ENCODE measurements at places on chromosomes 12 and 14.
A peak's percentile ranks its signal among the peaks of the same experiment; 100 is the strongest.

- no peak for DNase-seq
Measured at GRCh38 chr12:59823567-59823966, 227.7 kb downstream of the SLC16A7 start.

- DNase-seq, result no peak
Measured at GRCh38 chr14:105271224-105271890, 23.0 kb downstream of the BTBD6 start.

GRCh38 chr12:89538897-89539296 is 13.1 kb upstream of the POC1B start:
- no peak for DNase-seq

GRCh38 chr14:34507884-34508283 is 31.6 kb downstream of the EAPP start:
- no peak for DNase-seq

- peak; percentile 60 for DNase-seq
Measured at GRCh38 chr12:32535288-32535999, 136.1 kb downstream of the FGD4 start.

- DNase-seq, result no peak
Measured at GRCh38 chr12:9148926-9149325, 33.2 kb upstream of the A2M start.

- no peak for DNase-seq
Measured at GRCh38 chr12:113475451-113476175, 3.9 kb upstream of the LHX5 start.

GRCh38 chr12:129200576-129200975 is 347.3 kb downstream of the GLT1D1 start:
- no peak for DNase-seq

- DNase-seq, result peak; percentile 82
Measured at GRCh38 chr12:106369624-106370346, 12.2 kb downstream of the POLR3B start.

GRCh38 chr14:28323951-28324741 is 442.4 kb upstream of the FOXG1 start:
- no peak for DNase-seq

DNA sequence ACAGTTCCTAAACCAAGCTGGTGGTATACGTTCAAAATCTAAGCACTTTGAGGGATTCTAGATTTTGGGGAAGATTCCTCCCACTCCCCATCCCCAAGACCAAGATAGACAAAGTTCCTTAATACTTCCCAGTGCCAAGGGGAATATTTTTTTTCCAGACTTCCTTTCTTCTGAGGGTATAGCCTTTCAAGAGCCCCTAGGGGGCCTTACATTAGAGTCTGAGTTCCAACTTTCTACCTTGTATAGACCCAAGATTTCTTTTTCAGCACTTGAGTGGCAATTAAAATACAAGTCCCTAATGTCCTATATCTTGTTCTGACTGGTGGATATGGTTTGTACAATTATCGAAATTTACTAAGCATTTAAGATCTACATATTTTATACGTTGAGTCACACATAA is 28.7 kb upstream of the SOS2 start:
- no peak for DNase-seq

Measured in fibroblast of upper back skin (primary cell).